GM12864 (cell line): ENCODE measurements at places on chromosomes 11 and 22.

DNA sequence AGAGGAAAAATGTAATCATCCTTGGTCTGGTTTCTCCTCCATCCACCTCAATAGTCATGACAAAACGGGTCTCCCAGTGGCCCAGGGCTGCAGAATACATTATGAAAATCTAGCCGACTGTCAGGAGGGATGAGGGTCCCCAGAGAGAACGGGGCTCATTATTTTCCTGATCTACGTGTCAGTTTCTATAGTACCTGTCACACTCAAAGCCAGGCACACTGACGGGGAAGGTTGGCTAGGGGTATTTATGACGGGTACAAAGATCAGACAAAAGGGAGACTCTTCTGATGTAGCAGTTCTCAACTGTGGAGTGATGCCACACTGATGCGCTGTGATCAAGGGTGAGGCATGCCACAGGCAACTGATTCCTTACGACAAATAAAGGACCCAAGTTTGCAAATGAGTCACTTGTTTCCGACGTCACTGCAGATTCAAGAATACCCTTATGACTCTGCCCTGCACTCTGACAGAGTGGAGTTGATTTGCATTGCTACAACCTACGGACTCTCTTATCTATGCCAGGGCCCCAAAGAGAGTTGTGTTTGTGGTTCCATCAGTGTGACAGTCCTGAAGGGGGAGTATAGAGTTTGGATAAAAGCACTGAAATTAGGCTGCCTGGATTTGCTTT is 188.2 kb upstream of the TBCEL start:
- DNase-seq: peak; percentile 50

DNA sequence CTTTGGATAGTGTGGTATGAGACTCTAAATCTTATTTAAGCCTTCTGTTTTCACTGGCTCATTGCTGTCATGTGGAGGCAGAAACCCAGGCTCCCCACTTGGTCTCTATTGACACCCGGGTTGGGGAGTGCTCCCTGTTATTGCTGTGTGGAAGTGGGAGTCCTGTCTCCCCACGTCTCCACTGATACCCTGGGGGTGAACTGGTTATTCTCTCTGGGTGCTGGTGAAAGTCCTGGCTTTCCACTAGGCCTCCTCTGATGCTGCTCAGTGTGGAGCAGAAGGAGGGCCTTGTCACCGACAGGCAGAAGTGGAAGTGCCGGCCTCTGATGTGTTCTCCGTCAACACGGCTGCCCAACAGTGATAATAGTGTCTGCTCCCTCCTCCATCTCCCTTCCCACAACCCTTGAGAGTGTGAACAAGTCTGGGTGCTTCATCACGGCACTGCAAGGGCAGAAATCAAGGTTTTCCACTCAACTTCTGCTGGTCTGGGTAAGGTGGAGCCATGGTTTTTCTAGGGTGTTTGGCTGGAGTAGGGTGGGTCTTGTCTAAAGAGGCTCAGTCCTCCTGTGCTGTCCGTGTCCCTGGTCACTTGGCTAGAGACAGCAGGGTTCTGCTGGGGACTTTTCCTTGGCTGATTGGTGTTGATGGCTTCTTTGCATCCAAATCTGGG is 240.7 kb upstream of the B3GAT1 start:
- DNase-seq: no peak

GRCh38 chr11:112247201-112247600 is 13.5 kb downstream of the PLET1 start:
- no peak for DNase-seq

DNA sequence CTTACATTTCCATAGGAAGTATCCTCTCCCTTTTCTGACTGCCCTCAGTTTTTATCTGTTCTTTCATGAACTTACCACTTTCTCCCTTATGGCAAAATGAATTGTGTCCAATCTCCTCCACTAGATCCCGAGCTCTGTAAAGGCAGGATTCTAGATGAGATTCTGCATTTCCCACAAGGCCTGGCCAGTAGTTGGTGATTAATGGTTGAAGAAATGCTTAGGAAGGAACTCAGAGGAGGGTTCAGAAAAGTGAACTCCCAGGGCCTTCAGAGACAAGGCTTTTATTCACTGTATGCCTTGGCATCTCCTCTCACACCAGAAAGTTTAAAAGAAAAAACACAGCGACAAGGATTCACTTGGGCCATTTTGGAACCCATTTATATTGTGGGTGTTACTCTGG is 66.2 kb downstream of the CCDC81 start:
- DNase-seq: no peak

- DNase-seq: no peak
Observed at GRCh38 chr11:72955466-72955865, 141.3 kb downstream of the ATG16L2 start.

GRCh38 chr11:86208572-86208971 is 36.0 kb upstream of the EED start:
- DNase-seq: no peak

- peak; percentile 25 for DNase-seq
Observed at GRCh38 chr11:26276798-26277424, 55.0 kb upstream of the ANO3 start.

DNA sequence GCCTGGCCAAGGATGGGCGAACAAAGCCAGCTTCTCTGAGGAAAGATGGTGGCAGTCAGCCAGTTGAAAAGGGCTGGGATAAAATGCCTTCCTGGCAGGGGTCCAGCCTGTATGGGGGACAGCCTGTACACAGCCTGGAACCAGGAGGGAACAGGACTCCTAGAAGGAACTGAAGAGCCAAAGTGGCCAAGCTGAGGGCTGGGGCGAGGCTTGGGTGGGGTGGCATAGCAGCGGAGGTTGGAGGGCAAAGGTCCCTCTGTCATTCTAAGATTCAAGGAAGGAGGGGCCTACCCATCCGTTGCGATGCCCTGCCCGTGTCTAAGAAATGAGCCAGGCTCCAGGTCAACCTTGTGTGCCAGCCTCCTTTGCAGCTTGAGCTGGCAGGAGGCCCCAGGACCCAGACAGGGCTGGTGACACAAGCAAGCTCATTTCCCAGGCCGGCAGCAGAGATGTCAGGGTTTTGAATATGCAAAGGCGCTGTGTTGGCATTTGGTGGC is 22.6 kb downstream of the FADD start:
- no peak for DNase-seq

DNA sequence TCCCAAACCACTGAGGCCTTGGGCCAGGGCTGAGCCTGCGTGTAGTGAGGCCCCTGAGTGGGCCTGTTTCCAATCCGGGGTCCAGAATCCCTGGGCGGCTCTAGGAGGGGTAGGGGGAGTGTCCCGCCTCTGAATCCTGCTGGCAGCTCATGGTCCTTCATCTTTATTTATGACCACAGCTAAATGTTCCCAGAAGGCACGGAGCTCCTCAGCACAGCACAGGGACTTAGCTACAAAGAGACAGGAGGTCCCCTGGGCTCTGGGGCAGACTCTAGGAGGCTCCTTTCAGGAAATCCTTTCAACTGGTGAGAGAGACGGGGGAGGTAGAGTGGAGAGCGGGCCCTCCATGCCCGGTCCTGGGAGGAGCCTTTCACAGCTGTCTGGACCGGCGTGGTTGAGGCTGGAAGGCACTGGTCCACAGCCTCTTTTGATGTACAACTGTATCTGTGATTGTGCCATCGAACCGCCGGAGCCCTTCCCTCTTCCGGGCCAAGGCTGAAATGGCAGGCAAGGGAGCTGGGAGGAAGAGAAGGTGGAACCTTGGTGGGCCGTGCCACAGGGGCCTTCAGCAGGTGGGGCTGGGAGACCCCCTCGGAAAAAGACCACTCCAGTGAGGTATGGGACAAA is 46.8 kb downstream of the SCUBE1 start:
- DNase-seq: no peak

- DNase-seq: no peak
Observed at GRCh38 chr11:33617672-33618350, 82.8 kb downstream of the C11orf91 start.

DNA sequence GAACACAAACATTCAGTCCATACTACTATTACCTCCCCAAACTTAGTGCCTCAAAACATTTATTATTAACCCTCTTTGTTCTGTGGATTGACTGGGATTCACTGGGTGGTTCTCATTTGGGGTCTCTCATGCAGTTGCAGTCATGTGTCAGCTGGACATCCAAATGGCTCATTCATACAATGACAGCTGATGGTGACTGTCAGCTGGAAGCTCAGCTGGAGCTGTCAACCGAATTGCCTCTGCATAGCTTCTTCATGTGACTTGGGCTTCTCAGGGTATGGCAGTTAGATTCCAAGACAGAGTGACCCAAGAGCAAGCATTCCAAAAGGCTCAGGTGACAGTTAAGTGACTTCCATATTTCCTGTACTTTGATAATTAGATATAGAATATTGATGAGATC is 85.2 kb downstream of the CCDC34 start:
- no peak for DNase-seq

GRCh38 chr22:26835929-26836528 is 178.6 kb downstream of the MIAT start:
- peak; percentile 7 for DNase-seq
